ENCODE measurements at places on chromosomes 2 and 18.

GRCh38 chr2:97901862-97902261, 93.9 kb downstream of the TMEM131 start:
- DNase-seq, result no peak

DNA sequence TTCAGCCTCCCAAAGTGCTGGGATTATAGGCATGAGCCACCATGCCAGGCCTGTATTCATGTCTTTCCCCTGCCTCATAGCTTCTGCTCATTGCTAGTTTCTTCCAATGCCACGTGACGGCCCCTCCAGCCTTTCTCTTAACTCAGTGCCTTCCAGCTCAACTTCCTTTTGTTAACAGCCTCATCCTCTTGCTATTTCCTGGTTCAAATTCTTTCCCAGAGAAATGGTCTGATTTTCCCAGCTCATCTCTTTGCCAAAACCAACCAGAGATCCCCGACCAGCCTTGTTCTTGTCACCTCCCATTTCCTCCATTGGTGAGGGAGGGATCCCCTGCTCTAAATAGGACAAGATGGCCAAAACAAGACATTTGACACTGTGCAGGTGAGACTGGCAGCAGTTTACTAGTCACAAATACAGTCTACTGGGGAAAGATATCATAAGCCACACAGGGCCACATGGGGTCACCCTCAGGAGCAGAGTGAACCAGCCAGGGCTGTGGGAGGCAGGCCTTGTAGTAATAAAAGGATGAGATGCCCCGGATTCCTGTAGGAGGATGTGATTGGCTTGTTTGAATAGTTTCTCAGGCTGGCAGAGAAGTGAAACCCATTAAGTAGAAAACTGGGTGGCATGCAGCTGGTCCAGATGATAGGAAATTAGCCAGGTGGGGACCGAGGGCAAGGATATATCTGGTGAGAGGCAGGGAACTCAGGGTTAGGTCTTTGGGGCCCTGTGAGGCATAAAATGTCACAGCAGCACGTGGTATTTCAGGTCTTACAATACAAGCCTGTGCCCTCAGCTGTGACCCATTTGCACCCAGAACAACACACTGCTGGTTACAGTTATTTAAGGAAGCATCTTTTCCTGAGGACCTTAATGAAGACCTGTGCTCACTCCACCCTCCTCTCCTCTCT, 6.4 kb downstream of the CD207 start:
- DNase-seq, result no peak

- DNase-seq, result no peak
Measured at GRCh38 chr2:56666777-56667176, 483.0 kb downstream of the CCDC85A start.

DNA sequence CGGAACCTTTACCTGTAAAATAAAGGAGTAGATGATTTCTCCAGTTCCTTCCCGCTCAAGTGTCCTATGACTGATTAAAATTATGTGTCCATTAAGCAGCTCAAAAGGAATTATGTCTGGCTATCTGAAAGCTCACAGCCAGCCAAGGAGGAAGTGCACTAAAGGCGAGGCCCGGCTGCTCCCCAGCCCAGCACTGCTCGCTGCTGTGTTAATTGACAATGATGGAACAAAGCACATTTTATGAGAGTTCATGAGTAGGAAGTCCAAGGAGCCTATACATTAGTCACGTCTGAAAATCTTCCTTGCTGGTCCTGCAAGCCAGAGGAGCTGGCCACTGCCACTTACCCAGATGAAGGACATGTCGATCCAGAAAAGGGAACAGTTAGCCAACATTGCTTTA, 14.3 kb downstream of the TTC32 start:
- no peak for DNase-seq

GRCh38 chr2:189370719-189371118, 70.6 kb upstream of the WDR75 start:
- DNase-seq, result no peak

GRCh38 chr2:180705122-180705521, 275.3 kb upstream of the UBE2E3 start:
- no peak for DNase-seq

All from stimulated activated CD4-positive, alpha-beta T cell treated with anti-CD3 and anti-CD28 coated beads, Interleukin-15, amount 100 ng/mL, for 24 hours (primary cell).